ENCODE measurements at places on chromosomes 2 and 18. TPM values are rescaled to one million over a fixed set of nuclear protein-coding genes. Genes with fewer than 3 reads are reported as not detected.

GRCh38 chr2:232687382-232688160 lies 9.6 kb upstream of the GIGYF2 start:
- no peak for ATAC-seq

DNA sequence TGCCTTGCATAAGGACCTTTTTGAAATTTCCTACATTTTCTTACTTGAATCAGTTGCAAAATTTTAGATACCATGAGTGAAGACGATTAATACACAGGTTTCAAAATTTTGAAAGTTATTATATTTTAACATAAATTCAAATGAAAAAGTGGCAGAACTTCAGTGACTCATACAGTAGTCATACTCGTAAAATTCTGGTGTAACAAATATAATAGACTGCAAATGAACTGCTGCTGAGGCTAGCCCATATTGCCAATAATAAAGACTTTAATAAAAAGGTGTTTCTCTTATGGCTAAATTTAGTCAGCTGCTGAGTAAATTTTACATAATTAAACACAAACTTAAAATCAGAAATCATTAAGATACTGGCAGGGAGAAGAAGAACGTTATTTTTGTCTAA lies 36.9 kb downstream of the MSH6 start:
- no peak for ATAC-seq

KHK gene
- total RNA-seq = 3.2 TPM

DNA sequence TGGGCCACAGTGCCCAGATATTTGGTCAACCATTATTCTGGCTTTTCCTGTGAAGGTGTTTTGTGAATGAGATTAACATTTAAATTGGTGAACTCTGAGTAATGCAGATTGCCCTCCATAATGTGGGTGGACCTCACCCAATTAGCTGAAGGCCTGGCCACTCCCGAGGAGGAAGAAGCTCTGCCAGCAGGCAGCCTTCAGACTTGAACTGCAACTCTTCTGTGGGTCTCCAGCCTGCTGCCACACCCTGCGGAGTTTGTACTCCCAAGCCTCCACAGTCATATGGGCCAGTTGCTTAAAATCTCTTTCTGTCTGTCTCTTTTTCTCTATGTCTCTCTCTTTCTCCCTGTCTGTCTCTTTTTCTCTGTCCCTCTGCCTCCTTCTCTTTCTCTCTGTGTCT lies 262.7 kb downstream of the MYCN start:
- no peak for ATAC-seq

GRCh38 chr18:63365876-63366212 lies 1.2 kb downstream of the KDSR start:
- ATAC-seq = no peak

- ATAC-seq = no peak
Measured at GRCh38 chr2:164438490-164439205, 182.6 kb downstream of the GRB14 start.

GCKR gene
- 0.66 TPM for total RNA-seq

- no peak for ATAC-seq
Measured at GRCh38 chr2:216405588-216405987, 6.7 kb upstream of the SMARCAL1 start.
